ENCODE measurements at places on chromosomes 5 and 9.
A peak's percentile ranks its signal among the peaks of the same experiment; 100 is the strongest.

GRCh38 chr9:935348-935965 lies 41.0 kb upstream of the DMRT3 start:
- no peak for DNase-seq

- peak; percentile 81 for DNase-seq
These were observed 29.9 kb downstream of the CD180 start for GRCh38 chr5:67166460-67167285.

- no peak for DNase-seq
These were observed 58.7 kb upstream of the PTPN3 start for GRCh38 chr9:109556786-109557185.

DNA sequence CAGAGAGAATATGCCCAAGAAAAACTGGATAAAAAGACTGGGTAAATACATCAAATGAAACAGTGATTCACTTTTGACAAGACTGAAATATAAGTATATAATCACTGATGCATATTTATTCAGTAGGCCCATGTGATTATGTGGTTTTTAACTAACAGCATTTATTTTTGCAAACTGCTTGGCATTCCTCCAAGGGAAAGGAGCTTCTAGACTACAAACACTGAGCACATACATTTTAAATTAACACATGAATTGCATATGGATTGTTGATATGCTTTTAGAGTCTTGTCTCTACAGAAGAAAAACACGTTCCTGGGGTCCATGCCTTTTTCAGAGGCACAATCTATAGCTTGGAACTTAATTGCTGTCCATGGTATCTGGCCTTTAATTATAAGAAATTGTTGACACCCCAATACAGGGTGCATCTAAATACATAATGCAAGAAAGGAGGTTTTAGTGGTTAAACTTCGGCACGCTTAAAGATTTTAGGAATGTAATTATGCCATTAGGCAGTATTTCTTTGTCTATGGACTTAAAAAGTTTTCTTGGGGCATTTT lies 6.9 kb upstream of the MEIKIN start:
- DNase-seq = no peak

DNA sequence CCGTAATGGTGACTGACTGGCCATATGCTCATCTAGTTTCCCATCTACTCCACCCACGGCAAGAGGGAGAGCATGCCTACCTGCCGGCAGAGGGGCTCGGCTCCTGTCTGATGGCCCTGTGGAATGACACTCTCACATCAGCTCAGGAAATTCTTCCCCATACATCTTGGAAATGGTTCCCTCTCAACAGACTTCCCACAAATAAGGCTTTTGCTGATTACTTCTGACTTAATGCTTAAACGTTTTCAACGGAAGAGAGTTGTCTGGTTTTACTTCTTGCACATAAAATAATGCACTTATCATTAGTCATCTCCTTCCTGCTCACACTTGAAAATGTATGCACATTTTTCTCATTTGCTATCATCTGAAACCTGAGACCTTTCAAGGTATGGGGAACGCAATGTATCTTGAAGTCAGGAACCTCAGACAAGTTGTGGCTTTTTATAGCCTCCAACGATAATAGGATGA lies 129.5 kb downstream of the TTLL11 start:
- no peak for DNase-seq

- DNase-seq = no peak
These were observed 33.1 kb downstream of the ATP6V0E1 start for GRCh38 chr5:173016598-173017046.

DNA sequence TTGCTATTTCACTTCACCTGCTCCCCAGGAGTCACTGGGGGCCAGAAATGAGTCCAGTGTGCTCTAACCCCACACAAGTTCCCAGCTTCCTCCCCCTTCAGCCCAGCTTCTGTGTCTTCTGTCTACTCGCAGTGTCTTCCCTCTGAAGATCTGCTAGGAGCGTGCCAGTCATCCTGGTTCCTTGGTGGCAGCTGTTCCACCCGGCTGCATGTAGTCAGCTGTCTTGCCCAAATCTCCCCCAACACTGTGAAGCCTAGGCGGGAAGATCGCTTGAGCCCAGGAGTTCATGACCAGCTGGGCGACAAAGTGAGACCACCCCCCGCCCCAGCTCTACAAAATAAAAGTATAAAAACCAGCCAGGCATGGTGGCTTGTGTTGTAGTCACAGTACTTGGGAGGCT lies 154.0 kb downstream of the GDNF start:
- no peak for DNase-seq

DNA sequence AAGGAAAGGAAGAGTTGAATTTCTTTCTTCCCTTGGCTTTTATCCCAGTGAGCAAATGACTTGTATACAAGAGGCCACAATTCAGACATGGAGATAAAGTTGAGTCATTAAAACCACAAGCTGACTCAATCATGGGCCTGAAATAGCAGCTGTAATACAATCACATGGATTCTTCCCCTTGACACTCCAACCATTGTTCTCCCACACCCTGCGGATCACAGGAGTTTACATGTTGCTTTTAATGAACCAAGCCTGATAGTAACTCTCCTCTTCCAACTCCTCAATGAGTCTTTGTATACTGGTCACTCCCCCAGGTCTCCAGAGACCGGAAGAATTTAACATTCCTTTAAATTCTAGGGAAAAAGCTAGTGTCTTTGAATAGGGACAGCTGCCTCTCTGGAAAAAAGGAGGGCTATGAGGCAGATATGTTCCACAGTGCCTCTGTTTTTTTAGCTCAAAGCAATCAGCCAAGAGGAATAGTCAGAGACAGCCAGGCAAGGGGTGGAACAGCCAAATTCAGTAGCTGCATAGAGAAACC lies 32.4 kb downstream of the PCDHGC5 start:
- DNase-seq = no peak

GRCh38 chr5:84248013-84248412 lies 136.7 kb downstream of the EDIL3 start:
- no peak for DNase-seq

- DNase-seq = no peak
These were observed 699.9 kb upstream of the MEF2C start for GRCh38 chr5:89582768-89583339.

DNA sequence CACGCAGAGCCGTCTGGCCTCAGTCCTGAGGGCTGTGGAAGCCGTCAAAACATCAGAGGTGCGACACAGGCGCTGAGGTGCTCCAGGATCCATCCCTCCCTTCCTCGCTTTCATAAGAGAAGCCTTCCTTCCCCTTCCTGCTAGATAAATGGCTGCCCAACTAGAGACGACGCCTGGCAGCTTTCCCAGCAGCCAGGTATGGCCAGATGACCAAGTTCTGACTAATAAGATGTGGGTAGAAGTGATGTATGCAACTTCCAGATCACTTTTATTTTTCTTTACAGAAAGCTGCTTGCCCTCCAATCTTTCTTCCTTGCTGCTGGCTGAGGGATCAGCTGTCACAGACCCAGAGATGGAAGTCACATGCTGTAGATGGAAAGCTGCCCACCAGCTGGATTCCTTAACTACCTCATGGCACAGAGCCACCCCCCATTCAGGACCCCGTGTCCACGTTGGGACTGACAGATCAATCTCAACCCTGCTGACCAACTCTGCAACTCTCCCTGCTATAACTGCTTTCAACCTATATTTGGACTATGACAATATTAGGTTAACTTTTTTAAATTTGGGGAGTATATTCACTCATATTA lies 8.8 kb downstream of the MAPK9 start:
- DNase-seq = no peak

DNA sequence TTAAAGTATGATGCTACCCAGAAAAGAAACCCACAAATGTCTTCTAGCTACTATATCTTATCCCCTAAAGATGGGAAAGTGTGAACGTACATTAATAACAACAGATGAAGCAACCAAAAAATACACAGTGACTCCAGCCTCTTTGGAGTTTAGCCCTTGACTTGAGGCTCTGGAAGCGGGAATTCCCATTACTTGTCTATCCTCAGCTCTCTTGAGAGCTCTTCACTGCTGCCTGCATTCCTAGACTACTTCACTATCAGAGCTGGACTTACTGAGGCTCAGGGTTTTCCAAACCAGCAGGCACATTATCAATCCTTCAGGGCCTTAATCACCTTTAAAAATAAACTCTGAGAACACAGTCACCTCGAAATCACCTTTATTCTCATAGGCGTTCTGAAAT lies 1.0 kb upstream of the NME5 start:
- no peak for DNase-seq

DNA sequence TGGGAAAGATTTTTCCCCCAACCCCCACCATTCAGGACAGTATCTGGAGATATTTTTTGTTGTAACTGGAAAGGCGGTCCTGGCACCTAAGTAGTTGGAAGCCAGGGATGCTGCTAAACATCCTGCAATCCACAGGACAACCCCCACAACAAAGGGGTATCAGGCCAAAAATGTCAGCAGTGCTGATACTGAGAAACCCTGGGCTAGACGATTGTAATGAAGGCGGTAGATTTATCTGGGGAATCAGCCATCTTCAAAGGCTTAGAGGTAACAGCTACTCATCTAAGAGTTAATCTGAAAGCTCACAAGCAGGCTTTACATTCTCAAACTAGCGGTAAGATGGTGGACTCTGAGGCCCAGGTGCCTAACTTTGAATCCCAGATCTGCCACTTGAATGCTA lies 59.0 kb upstream of the NMUR2 start:
- no peak for DNase-seq

- DNase-seq = peak; percentile 93
These were observed at the start of gene SET for GRCh38 chr9:128688501-128689292. Gene SET (plus strand): TSS chr9:128689222. CDS start chr9:128689583, 361 bp downstream.

DNA sequence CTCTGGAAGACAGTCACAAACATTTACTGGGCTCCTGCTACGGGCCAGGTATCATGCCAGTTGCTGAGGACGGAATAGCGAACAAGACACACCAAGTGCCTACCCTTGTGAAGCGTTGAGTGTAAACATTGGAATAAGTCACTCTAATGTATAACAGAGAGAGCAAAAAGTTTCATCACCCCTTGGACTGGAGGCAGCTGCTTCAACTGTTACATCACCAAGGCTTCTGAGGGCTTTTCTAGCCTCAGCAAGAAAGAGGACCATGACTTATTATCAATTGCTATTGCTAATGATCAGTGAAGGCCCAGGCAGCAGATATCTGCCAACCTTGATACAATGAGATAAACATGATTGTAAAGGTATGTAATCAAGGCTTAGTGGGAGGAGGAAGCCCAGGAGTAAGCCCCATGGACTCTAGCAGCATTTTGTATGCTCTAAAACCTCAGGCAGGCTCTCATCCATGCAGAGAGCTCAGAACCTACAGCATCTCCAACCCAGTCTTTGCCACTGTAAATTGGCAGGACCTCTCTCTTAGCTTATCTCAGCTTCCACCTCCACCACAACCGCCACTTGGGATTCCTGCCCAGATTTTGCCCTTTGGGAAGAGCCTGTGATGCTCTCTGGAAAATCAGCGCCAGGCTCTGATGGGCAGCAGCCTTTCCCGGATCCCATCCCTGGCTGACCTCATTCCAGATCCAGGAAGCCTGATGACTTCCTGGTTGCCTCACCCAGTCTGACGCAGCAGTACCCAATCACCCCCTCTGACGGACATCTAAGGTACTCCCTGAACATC lies 54.5 kb downstream of the ADAM19 start:
- no peak for DNase-seq

DNA sequence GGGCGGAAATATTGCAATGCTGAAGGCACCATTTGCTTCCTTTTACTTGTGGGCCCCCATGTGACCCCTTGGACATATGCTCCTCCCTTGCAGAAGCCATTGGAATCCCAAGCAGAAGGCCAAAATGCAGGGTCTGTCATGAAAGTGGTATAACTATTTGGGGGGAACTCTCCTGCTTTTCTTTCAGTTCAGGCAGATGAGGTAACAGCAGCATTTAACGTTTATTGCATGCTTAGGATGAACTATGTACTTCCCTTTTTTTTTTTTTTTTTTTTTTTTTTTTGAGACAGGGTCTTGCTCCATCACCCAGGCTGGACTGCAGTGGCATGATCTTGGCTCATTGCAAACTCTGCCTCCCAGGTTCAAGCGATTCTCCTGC lies 7.8 kb downstream of the FOXI1 start:
- DNase-seq = no peak

- no peak for DNase-seq
These were observed 586 bp upstream of the PDZD2 start for GRCh38 chr5:31638345-31638744.

DNA sequence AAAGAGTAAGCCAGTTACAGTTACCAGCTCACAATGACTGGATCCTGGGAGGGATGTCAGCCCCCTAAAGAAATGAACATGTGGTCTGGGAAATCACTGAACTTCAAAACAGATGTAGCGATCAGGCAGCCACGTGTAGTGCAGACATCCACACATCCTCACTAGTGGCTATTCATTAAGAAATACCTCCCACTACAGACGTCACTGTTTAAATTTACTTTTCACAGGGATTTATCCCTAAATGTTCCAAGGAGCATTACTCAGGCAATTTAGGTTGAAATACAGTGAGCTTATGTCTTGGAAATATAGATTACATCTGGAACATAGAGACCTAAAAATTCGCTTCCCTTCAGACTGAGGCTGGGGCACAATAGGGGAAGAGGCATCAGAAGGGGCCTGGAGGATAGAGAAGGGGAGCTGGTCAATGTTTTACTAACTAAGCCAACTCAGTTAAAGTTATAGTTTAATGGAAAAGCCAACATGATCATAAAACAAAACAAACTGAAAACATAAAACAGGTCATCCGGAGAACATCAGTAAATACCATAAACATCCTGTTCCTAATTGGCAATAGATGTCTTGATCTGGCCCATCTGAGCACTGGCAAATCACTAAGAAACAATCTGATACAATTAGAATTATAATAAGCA lies 92.3 kb downstream of the FANCC start:
- no peak for DNase-seq

GRCh38 chr9:121557581-121558447 lies 58.2 kb upstream of the GGTA1 start:
- DNase-seq = peak; percentile 4

GRCh38 chr9:108496846-108497245 lies 358.9 kb downstream of the ACTL7B start:
- DNase-seq = no peak

DNA sequence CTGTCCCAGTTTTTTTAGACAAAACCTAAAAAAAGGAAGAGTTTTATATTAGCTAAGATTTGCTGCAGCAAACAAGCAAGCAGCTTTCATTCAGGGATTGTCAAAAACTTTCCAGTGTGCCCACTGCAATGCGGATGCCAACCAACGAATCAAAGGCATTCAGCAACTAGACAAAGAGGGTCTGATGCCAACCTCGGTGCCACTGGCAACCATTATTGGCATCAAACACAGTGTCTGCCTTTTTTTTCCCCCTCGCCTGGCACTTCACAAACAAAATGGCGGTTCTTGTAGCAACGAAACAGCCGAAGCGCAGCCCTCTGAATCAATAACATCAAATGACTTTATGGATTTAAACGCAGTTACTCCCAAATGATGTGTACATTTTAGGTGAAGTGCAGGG lies 10.4 kb downstream of the NFIB start:
- DNase-seq = no peak
